Naive thymus-derived CD8-positive, alpha-beta T cell (primary cell): ENCODE measurements at places on chromosomes 11 and 22. TPM values are rescaled to one million over a fixed set of nuclear protein-coding genes. Genes with fewer than 3 reads are reported as not detected.

DNA sequence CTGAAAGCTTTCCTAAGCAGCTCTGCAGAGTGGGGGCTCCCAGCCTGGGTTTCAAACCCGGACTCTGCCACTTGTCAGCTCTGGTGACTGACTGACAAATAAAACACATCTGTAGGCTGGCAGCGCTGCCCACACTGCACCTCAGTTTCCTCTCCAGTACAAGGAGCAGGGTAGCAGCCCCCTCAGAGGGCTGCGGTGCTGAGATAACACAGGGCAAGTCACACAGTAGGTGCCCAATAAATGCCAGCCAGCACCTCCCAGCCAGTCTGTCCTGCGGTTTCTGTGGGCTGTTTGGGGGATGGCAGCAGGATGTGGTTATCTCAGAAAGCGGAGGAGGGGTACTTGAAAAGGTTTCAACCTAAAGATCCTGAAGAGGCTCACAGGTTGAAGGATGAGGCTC, 1.5 kb downstream of the SYT12 start:
- peaks cover 11% of the 10 kb centered on the region for H3K4me1 ChIP-seq
- DNase-seq = peak; percentile 59
- peak overlapping the region; percentile 63 for H3K4me3 ChIP-seq
- H3K36me3 ChIP-seq = no peaks in the 10 kb centered on the region
- peaks cover 36% of the 10 kb centered on the region for H3K27me3 ChIP-seq

DNA sequence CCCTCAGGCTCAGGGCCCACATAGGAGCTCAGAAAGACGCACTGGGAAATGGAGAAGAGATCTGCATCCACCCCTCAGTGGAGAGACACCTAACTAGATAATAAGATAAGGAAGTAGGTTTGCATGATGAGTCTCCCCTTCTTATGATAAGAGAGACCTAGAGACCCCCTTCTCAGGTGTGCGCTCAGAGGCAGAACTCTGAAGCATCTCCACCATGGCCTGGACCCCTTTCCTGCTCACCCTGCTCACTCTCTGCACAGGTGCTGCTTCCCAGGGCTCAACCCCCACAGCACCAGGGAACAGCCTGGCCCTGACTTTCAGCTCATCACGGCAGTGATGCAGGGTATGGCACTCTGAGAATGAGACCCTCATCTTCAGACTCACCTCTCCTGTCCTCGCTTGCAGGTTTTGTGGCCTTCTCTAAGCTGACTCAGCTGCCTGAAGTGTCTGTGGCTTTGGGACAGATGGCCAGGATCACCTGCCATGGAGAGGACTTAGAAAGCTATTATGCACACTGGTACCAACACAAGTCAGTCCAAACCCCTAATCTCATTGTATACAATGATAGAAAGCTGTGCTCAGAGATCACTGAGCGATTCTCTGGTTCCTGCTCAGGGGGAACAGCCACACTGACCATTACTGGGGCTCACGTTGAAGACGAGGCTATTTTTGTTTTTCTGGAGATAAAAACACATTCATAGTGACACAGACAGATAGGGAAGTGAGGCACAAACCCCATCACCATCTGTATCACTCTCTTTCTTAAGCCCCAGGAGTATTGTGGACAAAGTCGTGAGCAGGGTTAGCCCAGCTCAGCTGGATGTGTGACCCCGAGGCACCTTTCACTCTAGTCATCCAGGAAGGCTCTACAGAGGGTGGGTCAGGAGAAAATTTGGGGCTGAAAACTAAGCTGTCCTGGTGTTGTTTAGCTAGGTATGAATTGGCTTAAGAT, 29.7 kb upstream of the IGLL5 start:
- H3K36me3 ChIP-seq = no peaks in the 10 kb centered on the region
- H3K4me1 ChIP-seq = peaks cover 38% of the 10 kb centered on the region
- no peaks in the 10 kb centered on the region for H3K27me3 ChIP-seq
- H3K27ac ChIP-seq = no peak overlapping the region

DNA sequence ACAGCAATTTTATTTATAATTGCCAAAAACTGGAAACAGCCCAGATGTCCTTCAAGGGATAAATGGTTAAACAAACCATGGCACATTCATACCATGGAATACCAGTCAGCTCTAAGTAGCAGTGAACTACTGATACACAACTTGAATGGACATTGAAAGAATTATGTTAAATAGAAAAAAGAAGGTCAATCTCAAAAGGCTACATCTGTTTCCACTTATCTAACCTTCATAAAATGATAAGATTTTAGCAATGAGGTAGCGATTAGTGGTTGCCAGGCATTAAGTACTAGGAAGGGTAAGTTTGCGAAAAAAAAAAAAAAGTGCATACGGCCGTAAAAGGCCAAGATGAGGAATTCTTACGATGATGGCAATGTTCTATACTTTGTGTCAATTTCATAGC, 738.7 kb upstream of the ANO3 start:
- no peak for DNase-seq
- H3K36me3 ChIP-seq = no peaks in the 10 kb centered on the region
- no peaks in the 10 kb centered on the region for H3K27me3 ChIP-seq
- no peak overlapping the region for H3K4me3 ChIP-seq

- no peaks in the 10 kb centered on the region for H3K36me3 ChIP-seq
- no peak overlapping the region for H3K4me3 ChIP-seq
- no peak overlapping the region for H3K27ac ChIP-seq
Measured at GRCh38 chr22:20233351-20234313, 34.5 kb downstream of the RTN4R start.

- H3K27me3 ChIP-seq = no peaks in the 10 kb centered on the region
- H3K4me1 ChIP-seq = peaks cover 17% of the 10 kb centered on the region
- DNase-seq = no peak
- H3K36me3 ChIP-seq = peaks cover 5% of the 10 kb centered on the region
Measured at GRCh38 chr11:2804189-2804588, 81.4 kb downstream of the CDKN1C start.

- peak overlapping the region; percentile 90 for H3K4me3 ChIP-seq
- no peak for DNase-seq
- H3K4me1 ChIP-seq = peaks cover 73% of the 10 kb centered on the region
- peak overlapping the region; percentile 91 for H3K27ac ChIP-seq
- no peaks in the 10 kb centered on the region for H3K27me3 ChIP-seq
Measured at GRCh38 chr22:31343235-31344191, 2.6 kb downstream of the PATZ1 start.

- no peaks in the 10 kb centered on the region for H3K27me3 ChIP-seq
- H3K27ac ChIP-seq = peak overlapping the region; percentile 27
- H3K36me3 ChIP-seq = peaks cover 67% of the 10 kb centered on the region
- no peak for DNase-seq
- H3K4me3 ChIP-seq = no peak overlapping the region
- H3K4me1 ChIP-seq = peaks cover 2% of the 10 kb centered on the region
Measured at GRCh38 chr22:30000566-30000965, 79.7 kb upstream of the HORMAD2 start.

DNA sequence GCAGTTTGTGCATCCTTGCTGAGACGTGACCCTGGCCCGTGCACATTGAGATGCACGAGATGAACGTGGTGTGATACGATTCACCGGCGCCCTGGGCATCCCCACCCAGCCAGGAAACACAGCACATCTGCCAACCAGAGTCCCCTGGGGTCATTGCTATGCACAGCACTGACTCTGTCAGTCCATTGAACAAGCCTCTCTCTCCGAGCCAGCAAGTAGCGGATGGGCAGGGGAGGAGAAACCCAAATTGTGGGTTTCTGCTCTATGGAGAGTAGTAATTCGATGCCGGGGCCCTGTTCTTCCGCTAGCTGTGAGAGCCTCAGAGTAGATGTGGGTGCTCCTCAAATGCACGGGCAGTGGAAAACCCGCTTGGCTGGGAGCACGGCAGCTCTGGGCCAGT, 85.1 kb downstream of the ARHGAP8 start:
- H3K4me1 ChIP-seq = no peaks in the 10 kb centered on the region
- no peak for DNase-seq
- no peak overlapping the region for H3K27ac ChIP-seq
- H3K27me3 ChIP-seq = peaks cover 14% of the 10 kb centered on the region
- peaks cover 3% of the 10 kb centered on the region for H3K36me3 ChIP-seq
- H3K4me3 ChIP-seq = no peak overlapping the region

DNA sequence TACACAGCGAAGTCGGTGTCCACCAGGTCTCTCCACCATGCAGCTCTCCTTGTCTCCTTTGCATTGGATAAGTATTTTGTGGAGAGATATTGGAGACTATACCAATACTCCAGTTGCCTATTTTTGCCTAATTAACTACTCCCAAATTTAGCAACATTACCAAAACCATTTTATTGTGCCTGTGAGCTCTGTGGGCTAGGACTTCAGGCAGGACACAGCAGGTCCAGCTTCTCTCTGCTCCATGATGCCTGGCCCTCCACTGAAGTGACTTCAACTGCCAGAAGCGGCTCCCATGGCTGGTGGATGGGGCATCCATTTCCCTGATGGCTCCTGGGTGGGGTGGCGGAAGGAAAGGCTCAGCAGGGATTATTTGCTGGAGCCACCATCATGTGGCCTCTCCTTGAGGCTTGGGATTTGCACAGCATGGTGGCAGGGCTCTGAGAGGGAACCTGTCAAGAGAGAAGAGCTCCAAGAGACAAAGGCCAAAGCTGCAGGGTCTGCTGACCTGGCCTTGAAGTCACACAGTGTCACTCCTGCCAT, 36.9 kb upstream of the MAPK1 start:
- no peak overlapping the region for H3K27ac ChIP-seq
- no peak for DNase-seq
- H3K36me3 ChIP-seq = no peaks in the 10 kb centered on the region
- H3K4me3 ChIP-seq = no peak overlapping the region
- H3K27me3 ChIP-seq = no peaks in the 10 kb centered on the region

- no peaks in the 10 kb centered on the region for H3K4me1 ChIP-seq
- peaks cover 2% of the 10 kb centered on the region for H3K27me3 ChIP-seq
- DNase-seq = no peak
- H3K4me3 ChIP-seq = no peak overlapping the region
Measured at GRCh38 chr22:41739576-41739975, 40.3 kb downstream of the MEI1 start.

DNA sequence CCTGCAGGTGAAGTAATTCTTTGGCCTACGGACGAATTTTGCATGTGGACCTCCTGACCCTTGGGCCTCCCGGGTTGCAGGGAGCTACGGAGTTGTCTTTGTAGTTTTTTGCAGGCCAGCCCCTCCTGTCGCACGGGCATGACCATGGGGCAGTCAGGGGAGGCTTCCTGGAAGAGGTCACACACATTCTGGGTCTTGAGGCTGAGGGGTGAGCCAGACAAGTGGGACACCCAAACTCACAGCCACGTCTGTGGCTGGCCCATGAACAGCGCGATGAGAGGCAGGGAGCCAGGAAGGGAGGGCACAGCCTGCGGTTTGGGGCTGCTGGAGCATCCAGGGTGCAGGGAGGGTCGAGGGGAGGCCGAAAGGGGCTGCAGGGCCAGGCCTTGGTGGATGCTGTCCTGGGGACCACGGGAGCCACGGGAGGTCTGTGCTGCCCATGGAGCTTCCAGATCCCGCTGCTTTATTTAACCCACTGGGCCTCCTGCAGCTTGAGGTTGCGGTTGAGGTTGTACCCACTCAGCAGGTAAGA, 78.9 kb downstream of the FBLN1 start:
- no peak for DNase-seq
- H3K36me3 ChIP-seq = no peaks in the 10 kb centered on the region
- no peak overlapping the region for H3K27ac ChIP-seq
- H3K4me1 ChIP-seq = peaks cover 9% of the 10 kb centered on the region

DNA sequence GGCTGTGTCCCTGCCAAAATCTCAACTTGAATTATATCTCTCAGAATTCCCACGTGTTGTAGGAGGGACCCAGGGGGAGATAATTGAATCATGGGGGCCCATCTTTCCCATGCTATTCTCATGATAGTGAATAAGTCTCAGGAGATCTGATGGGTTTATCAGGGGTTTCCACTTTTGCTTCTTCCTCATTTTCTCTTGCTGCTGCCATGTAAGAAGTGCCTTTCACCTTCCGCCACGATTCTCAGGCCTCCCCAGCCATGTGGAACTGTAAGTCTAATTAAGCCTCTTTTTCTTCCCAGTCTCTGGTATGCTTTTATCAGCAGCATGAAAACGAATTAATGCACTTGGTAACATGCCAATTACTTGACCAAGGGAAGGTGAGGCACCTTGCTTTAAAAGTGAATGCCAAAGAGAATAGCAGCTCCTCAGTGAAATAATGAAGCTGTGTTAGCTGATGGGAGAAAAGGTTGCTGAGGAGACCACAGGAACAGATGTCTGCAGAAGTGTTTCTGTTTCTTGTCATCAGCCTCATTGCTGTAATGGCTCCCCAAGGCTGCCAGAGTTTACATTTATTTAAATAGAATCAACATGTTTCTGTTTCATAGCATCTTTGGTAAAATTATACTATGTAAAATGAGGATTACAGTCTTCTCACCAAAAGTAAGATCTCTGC, 89.0 kb upstream of the CD44 start:
- H3K4me3 ChIP-seq = peak overlapping the region; percentile 75
- no peaks in the 10 kb centered on the region for H3K36me3 ChIP-seq
- no peaks in the 10 kb centered on the region for H3K27me3 ChIP-seq

DNA sequence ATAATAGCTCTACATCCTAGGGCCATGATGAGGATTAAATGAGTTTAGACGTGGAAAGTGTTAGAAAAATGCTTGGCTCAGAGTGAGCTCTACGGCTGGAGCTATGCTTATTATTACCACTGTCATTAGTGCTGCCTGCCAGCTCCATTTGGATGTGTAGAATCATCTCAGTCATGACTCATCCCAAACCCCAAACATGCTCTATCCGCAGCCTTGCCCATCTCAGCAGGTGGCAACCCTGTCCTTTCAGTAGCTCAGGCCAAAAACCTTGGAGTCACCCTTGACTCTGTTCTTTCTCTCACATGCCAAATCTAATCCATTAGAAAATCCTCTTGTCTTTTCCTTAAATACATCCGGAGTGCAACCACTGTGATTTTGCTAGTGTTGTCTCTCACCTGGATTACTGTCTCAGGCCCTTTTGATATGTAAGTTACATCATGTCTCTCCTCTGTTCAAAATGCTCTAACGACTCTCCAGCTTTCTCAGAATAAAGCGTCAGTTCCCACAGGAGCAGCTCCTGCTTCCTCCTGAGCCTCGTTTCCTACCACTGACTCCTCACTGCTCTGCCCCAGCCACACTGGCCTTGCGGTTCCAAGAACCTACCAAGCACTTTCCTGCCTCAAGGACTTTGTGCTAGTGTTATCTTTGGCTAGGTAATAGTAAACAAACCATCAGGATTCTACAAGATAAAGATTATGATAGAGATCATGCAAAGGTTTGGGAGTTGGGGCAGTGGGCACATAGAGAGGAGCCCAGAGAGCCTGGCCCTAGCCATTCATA, 10.5 kb upstream of the CHRM1 start:
- peaks cover 53% of the 10 kb centered on the region for H3K27me3 ChIP-seq
- no peak overlapping the region for H3K27ac ChIP-seq
- no peaks in the 10 kb centered on the region for H3K36me3 ChIP-seq
- no peaks in the 10 kb centered on the region for H3K4me1 ChIP-seq

ST13 gene
- 224 TPM for total RNA-seq

CNGA4 gene
- total RNA-seq = 0.70 TPM

KRTAP5-2 gene
- total RNA-seq = not detected

POLR2F gene
- 38.0 TPM for total RNA-seq

SRSF8 gene
- 125 TPM for total RNA-seq

PNPLA3 gene
- total RNA-seq = 0.60 TPM
